ENCODE measurements at places on chromosomes 4 and X. TPM values are rescaled to one million over a fixed set of nuclear protein-coding genes. Genes with fewer than 3 reads are reported as not detected.

IL15 gene
- 4.7 TPM for total RNA-seq

SLC38A5 gene
- 1.8 TPM for total RNA-seq

AMTN gene
- total RNA-seq = not detected

NAP1L3 gene
- total RNA-seq = 10.1 TPM

CPLX1 gene
- total RNA-seq = 0.14 TPM

MAP7D2 gene
- 0.88 TPM for total RNA-seq

TEC gene
- total RNA-seq = 2.9 TPM

- DNase-seq = no peak
- no peaks in the 10 kb centered on the region for H3K36me3 ChIP-seq
- no peak overlapping the region for H3K4me3 ChIP-seq
- H3K27ac ChIP-seq = peak overlapping the region; percentile 9
These were observed 18.0 kb downstream of the ADH7 start for GRCh38 chr4:99417125-99417524.

- no peaks in the 10 kb centered on the region for H3K4me1 ChIP-seq
- H3K27ac ChIP-seq = no peak overlapping the region
- no peaks in the 10 kb centered on the region for H3K27me3 ChIP-seq
- no peak for DNase-seq
These were observed 1.7 kb upstream of the RPS3A start for GRCh38 chr4:151097759-151098158.

DNA sequence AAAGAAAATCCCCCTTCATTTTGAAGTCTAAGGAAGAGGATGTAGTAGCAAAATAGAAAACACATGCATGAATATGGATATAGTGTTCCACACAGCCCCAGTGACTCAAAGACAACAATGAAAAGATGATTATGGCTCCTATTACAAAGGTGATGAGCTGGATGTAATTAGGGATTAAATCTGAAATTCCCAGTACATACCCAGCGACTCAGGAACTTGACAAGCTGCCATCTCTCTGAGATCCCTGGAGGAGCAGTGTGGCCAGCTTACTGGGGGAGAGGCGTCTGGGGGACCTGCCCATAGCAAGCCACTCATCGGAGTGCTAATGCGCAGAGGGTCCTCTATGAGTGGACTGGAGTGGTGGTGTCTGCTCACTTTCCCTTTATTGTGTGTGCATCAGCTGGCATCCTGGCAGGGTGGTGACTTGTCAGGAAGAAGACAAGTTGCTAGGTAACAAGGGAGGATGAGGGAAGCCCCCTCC, 42.7 kb upstream of the MGST2 start:
- H3K27ac ChIP-seq = no peak overlapping the region
- no peak overlapping the region for H3K4me3 ChIP-seq
- no peaks in the 10 kb centered on the region for H3K27me3 ChIP-seq
- no peaks in the 10 kb centered on the region for H3K36me3 ChIP-seq
- H3K4me1 ChIP-seq = no peaks in the 10 kb centered on the region

DNA sequence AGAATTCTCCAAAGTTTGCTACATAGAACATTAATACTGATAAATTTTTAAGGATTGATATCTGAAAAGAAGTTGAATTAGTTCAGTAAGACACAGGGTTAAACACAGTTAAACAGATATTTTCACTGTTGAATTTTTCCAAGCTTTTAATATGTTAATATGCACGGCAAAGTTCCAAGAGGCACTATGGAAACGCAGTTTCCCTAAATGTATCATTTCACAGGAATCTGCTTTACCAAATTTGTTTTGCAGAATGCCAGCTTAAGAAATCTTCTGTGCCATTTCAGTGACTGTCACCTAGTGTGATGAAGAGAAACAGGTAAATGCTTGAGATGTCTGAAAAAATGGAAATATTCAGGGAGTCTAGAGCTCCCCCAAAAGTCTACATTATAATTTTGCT, 395.9 kb upstream of the GRIA3 start:
- no peaks in the 10 kb centered on the region for H3K4me1 ChIP-seq
- no peaks in the 10 kb centered on the region for H3K27me3 ChIP-seq
- no peak overlapping the region for H3K27ac ChIP-seq
- no peaks in the 10 kb centered on the region for H3K36me3 ChIP-seq
- no peak for DNase-seq

- H3K27me3 ChIP-seq = no peaks in the 10 kb centered on the region
- peak overlapping the region; percentile 56 for H3K27ac ChIP-seq
- H3K4me3 ChIP-seq = no peak overlapping the region
- no peaks in the 10 kb centered on the region for H3K4me1 ChIP-seq
- no peaks in the 10 kb centered on the region for H3K36me3 ChIP-seq
These were observed 17.8 kb upstream of the EDNRA start for GRCh38 chr4:147463065-147463464.

DNA sequence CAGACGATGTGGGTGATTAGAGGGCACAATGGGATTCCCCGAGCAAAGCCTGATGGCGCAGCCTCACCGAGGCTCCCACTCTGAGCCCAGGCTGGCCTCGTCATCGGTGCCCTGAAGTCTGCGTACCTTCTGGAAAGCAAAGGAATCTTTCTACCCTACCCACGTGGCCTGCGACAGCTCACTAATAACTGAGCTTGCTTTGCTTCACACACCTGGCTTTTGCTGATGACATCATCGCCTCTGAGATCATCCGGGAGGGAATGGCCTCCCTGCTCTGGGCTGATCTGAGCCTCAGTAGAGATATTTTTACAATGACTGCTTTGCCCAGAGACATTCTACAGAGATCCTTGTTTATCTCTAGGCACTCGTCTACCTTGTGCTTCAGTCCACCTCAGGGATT, 45.4 kb upstream of the PDLIM3 start:
- no peaks in the 10 kb centered on the region for H3K4me1 ChIP-seq
- no peak overlapping the region for H3K4me3 ChIP-seq
- DNase-seq = no peak
- H3K27ac ChIP-seq = no peak overlapping the region
- no peaks in the 10 kb centered on the region for H3K27me3 ChIP-seq

DNA sequence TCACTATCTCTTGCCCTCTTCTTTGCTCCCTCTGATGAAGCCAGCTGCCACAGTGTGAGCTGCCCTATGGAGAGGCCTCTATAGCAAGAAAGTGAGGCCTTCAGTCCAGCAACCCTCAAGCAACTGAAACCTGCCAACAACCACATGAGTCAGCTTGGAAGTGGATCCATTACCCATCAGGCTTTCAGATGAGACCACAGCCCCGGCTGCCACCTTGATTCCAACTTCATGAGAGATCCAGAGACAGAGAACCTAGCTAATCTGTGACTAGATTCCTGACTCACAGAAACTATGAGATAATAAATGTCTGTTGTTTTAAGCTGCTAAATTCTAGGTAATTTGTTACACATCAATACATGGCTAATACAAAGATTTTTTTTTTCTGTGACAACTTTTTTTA, 20.4 kb upstream of the WAS start:
- H3K27me3 ChIP-seq = no peaks in the 10 kb centered on the region
- DNase-seq = no peak
- H3K4me3 ChIP-seq = no peak overlapping the region
- H3K27ac ChIP-seq = no peak overlapping the region
- no peaks in the 10 kb centered on the region for H3K4me1 ChIP-seq
- H3K36me3 ChIP-seq = no peaks in the 10 kb centered on the region

DNA sequence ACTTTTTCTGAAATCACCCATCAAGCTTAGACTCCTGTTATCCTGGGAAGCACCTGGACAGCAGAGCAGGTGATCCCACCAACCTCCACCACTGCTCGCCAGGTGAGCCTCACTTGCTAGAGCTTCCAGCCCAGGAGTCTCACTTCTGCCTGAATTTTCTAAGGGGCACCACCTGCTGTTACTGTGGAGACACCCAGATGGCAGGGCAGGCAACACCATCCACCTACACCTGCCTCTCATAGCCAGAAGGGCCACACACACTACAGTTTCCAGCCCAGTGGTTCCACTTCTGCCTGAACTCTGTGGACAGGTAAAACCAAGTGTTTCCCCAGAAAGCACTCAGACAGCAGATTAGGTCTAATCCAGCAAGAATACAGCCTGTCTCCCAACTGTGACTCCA, 262.0 kb downstream of the ARAP2 start:
- H3K27ac ChIP-seq = no peak overlapping the region
- no peaks in the 10 kb centered on the region for H3K4me1 ChIP-seq
- no peak for DNase-seq
- no peak overlapping the region for H3K4me3 ChIP-seq

- peak overlapping the region; percentile 53 for H3K27ac ChIP-seq
- H3K36me3 ChIP-seq = no peaks in the 10 kb centered on the region
- DNase-seq = peak; percentile 45
- no peak overlapping the region for H3K4me3 ChIP-seq
- no peaks in the 10 kb centered on the region for H3K27me3 ChIP-seq
- no peaks in the 10 kb centered on the region for H3K4me1 ChIP-seq
These were observed 10.3 kb downstream of the RTL5 start for GRCh38 chrX:72121383-72121782.

Data from uterus (tissue), 4 donors.